ENCODE measurements at places on chromosomes 13 and 19.

DNA sequence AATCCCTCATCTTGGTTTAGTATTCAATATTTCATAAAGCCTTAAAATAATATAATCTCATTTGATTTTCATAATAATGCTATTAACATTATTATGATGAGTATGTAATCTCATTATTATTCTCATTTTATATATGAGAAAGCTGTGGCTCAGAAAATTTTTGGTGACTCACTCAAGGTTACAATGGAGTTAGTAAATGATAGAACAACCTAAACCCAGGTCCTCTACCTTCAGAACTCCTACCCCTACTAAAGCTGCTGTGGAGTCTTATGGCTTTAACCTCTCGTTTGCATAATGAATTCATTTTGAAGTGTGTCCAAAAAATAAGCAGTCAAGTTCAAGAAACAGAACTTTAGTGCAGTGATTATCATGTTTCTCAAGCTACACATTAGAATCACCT lies 226.3 kb downstream of the TBC1D4 start:
- no peak for DNase-seq

GRCh38 chr19:50415661-50416033 lies 3.1 kb upstream of the SPIB start:
- no peak for DNase-seq

- DNase-seq, result peak; percentile 67
Observed at GRCh38 chr19:47713046-47714021, at the start of gene EHD2. EHD2 (plus strand) TSS chr19:47713422; CDS start chr19:47716613, 3,191 bp downstream.

DNA sequence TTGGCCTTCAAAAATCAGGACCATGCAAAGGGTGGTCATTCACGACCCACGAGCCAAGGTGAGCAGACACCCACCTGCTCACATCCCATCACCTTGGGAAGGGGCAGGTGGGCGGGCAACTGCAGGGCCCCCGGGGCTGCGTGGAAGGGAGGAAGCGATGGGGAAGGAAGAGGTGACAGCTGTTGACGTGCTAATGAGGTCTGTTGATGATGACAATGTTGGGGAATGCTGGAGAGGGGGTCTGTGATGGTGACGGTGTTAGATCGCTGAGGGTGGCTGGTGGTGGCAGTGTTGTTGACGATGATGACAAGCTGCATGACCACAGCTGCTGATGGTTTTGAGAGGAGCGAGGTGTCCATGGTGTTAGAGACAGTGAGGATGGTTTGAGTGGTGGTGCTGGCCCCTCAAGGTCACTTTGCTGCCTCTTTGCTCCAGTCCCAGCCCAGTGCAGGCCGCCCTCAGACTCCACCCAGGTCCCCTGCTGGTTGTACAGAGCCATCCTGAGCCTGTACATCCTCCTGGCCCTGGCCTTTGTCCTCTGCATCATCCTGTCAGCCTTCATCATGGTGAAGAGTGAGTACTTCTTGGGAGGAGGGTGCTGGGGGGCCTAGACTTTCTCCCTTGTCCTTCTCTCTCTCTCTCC lies 900 bp downstream of the MCEMP1 start:
- no peak for DNase-seq

DNA sequence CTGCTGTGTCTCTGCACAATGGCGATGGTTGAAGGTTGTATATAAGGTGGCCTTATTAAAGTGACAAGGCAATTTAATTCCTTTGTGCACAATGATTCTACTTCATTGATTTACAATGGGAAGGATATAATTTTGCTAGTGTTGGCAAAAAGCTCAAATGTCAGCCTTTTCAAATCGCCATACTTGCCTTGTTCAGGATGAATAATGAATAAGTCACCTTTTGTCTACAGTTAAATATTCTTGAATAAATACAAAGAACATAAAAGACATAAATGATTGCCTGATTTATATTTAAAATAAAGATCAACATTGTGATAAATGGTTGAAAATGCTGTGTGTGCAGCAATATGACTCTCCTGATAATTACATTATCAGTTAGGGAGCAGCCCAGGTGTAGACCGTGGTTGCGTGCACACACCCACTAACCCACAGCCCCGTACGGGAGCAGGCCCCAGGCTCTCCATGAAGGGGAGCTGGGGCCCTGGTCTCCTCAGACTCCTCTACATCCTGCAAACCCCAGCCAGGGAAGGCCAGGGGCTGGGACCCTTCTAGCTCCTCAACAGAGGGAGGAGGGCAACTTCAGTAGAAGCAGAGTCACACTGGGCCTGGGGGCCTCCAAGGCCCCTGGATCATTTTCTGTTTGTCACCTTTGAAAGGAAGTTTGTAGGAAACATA lies 64.9 kb downstream of the TEX29 start:
- no peak for DNase-seq

GRCh38 chr19:35773020-35773806 lies 2.2 kb upstream of the ARHGAP33 start:
- DNase-seq, result no peak

GRCh38 chr13:65613004-65613403 lies 1617.1 kb downstream of the PCDH9 start:
- no peak for DNase-seq

DNA sequence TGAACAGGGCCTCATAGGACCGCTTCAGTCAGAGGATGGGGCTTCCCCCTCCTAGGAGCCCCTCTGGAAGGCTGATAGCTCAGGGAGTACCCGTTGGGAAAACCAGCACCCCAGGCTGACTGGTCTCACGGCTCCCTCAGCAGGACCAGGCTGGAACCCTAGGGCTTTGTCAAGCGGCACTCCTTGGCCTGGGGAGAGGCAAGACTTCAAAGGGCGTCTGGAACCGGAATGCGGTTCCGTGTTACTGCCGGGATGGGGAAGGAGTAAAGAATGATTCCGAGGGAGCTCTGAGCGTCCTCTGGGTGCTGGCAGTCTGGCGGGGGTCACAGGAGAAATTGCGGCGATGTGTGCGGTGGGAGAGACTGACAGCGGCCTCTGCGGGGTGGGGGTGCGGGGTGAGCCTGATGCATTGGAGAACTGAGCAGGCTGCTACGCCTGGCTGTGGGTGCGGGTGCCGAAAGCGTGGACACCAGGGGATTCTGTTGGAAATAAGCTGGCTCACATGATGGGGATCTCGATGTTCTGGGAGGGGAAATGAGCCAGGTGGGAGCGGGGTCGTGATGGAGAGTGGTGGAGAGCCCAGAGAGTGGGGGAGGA lies 1.9 kb downstream of the COX6B2 start:
- DNase-seq, result no peak

- DNase-seq, result no peak
Observed at GRCh38 chr13:83452292-83452950, 429.9 kb downstream of the SLITRK1 start.

- no peak for DNase-seq
Observed at GRCh38 chr13:112905990-112906641, 62.9 kb upstream of the MCF2L start.

- no peak for DNase-seq
Observed at GRCh38 chr13:54958781-54959180, 1930.2 kb downstream of the OLFM4 start.

DNA sequence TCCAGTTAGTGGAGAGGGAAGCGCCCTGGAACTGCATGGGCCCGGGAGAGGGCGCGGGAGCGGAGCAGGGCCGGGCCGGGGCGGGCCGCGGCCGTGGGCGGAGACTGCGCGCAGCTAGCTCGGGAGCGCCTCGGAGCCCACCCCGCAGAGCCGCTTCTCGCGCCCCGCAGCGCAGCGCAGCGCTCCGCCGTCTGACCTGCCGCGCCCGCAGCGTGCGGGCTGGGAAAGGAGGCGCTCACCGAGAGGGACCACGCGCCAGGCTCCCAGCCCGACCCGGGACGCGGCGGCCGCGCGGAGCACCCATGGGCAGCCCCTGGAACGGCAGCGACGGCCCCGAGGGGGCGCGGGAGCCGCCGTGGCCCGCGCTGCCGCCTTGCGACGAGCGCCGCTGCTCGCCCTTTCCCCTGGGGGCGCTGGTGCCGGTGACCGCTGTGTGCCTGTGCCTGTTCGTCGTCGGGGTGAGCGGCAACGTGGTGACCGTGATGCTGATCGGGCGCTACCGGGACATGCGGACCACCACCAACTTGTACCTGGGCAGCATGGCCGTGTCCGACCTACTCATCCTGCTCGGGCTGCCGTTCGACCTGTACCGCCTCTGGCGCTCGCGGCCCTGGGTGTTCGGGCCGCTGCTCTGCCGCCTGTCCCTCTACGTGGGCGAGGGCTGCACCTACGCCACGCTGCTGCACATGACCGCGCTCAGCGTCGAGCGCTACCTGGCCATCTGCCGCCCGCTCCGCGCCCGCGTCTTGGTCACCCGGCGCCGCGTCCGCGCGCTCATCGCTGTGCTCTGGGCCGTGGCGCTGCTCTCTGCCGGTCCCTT lies at the start of gene MLNR:
MLNR (plus strand) TSS at position 303 of the 820 bp plus-strand sequence; CDS start at position 303, 0 bp downstream.
- no peak for DNase-seq

DNA sequence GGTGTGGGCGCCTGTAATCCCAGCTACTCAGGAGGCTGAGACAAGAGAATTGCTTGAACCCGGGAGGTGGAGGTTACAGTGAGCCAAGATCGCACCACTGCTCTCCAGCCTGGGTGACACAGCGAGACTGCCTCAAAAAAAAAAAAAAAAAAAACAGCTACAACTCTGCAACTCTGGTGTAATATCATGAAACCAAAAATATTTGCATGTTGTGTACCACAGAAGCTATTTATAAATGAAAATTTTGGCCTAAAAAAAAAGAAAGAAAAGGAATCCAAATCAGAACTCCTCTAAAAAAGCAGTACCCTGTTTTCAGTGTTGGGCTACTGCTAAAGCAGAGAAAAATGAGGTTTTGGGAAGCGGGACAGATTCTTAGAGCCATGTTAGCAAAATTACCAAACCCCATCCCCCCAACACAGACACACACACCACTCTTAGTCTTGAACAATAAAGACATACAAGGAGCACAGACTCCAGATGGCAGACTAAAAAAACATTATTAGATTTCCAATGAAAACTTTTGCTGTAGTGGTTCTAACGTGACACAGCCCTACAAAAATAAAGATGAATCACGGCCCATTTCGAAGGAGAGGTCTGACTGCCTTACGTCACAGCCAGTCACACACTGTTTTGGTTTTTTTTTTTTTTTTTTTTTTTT lies 51.5 kb downstream of the INSR start:
- no peak for DNase-seq

GRCh38 chr13:53206455-53206854 lies 177.8 kb downstream of the OLFM4 start:
- DNase-seq, result no peak

DNA sequence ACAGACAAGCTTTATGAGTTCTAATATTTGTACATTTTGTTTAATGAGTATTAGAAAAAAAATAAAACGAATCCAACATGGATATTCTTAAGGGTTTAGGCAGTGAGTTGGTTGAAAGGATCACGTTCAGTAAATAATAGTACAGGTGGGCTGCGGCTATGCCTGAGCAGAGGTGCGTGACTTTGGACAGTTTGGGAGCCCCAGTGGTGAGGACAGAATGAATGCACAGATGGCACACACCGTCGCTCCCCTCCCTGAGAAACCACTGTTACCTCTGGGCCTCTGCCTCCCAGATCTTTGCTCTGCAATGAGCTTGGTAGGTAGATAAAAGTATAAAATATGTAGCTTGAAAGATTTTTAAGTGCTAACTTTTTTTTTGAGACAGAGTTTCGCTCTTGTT lies 153.3 kb downstream of the SIPA1L3 start:
- no peak for DNase-seq

DNA sequence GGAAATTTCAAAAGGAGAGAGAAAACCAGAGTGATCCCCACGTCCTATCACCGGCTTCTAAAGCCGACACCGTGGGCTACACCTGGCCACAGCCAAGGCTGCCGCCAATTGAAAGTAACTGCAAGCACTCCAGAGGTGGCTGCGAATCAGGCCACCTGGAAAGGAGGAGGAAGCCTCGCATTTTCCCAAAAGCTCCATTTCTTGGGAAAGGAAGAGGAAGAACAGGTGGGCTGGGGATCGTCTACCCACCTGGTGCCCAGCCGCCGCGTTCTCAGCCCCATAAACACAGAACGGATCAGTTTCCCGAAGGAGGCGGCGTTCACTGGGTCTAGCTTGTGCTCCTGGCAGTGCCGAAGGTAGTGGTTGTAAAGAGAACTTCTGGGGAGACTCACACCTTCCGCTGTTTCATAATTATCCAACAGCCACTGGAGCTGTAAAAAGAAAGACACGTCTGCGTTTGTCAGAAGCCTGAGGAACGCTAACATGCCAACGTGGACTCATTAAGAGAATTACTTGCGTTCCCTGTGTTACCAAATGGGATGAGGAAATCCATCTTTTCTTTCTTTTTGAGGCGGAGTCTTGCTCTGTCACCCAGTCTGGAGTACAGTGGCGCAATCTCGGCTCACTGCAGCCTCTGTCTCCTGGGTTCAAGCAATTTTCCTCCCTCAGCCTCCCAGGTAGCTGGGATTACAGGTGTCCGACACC lies 38.1 kb upstream of the RANBP3 start:
- DNase-seq, result no peak

GRCh38 chr13:113962975-113963374 lies 10.9 kb downstream of the C13orf46 start:
- DNase-seq, result no peak

GRCh38 chr13:33493672-33494365 lies 208.3 kb upstream of the STARD13 start:
- no peak for DNase-seq

GRCh38 chr13:43879755-43880181 lies at the start of gene LACC1:
LACC1 (plus strand) TSS chr13:43879904; CDS start chr13:43880986, 1,082 bp downstream.
- DNase-seq, result no peak

DNA sequence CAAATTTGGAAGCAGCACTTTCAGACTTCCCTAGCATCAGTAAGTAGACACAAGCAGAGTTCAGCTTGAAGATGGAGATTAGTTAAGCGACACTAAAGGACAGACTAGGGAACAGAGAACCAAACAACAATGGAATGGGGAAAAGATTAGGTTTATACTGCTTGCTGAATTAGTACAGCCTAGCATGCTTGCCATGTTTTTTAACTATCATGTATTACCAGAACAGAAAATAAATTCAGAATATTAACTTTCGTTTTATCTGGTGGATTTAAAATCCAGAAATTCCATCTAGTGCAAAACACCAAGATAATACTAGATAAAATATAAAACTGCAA lies 451.5 kb upstream of the SLC10A2 start:
- DNase-seq, result no peak

DNA sequence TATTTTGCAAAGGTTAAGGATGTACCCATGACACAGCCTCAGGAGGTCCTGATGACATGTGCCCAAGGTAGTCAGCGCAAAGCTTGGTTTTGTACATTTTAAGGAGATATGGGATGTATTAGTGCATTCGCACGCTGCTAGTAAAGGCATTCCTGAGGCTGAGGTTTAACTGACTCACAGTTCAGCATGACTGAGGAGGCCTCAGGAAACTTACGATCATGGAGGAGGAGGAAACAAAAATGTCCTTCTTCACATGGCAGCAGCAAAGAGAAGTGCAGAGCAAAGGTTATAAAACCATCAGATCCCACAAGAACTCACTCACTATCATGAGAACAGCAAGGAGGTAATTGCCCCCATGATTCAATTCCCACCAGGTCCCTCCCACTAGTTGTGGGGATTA lies 1017.4 kb downstream of the EFNB2 start:
- no peak for DNase-seq
